GM20000 (cell line): ENCODE measurements at places on chromosomes 16 and 17.

DNA sequence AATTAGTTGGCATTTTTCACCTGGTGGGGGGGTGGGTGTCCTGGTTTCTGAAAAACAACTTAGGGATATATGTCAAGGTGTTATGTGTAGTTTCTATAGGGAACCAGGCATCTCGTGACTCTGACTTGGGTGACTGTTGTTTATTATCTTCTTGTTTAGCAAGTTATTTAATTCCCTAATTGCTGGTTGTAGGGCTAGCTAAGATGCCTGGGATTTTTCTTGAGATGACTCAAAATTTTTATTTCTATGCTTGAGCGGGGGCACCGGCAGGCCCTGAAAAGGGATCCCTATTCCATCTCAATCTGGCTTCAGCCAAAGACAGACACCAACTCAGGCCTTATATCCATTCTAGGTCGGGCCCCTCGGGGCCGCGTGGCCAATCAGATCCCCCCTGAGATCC is 3.2 kb downstream of the DPH1 start:
- no peak for DNase-seq

- DNase-seq: no peak
Measured at GRCh38 chr16:9374061-9374460, 282.6 kb downstream of the HAPSTR1 start.

- DNase-seq: no peak
Measured at GRCh38 chr17:66481271-66481670, 178.9 kb downstream of the PRKCA start.

- no peak for DNase-seq
Measured at GRCh38 chr16:57611706-57612105, 16.7 kb upstream of the ADGRG1 start.

GRCh38 chr16:53768167-53768566 is 64.2 kb downstream of the FTO start:
- DNase-seq: no peak

- DNase-seq: no peak
Measured at GRCh38 chr16:79703066-79703465, 102.5 kb upstream of the MAF start.

- DNase-seq: no peak
Measured at GRCh38 chr17:67452681-67453554, 75.8 kb downstream of the PITPNC1 start.

GRCh38 chr16:75227361-75228142 is 8.8 kb downstream of the CTRB1 start:
- no peak for DNase-seq

GRCh38 chr16:72836985-72837384 is 210.9 kb downstream of the ZFHX3 start:
- DNase-seq: no peak

DNA sequence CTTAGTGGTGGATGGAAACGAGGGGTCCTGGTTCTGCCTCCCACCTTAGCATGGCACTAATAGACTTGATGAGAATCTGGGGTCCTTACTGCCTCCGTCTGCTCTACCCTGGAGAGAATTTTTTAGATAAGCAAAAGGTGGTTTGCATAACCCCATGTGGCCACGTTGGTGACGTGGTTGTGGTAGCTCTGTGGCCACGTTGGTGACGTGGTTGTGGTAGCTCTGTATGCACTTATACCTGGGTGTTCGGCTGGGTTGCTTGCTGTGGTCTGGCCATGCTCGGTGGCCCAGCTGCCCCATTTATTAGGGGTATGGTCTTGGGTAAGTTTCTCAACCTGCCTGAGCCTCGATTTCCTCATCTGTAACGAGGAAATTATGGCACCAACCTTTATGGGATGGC is 13.0 kb downstream of the SPIRE2 start:
- peak; percentile 38 for DNase-seq

GRCh38 chr17:78125138-78125913 is 3.2 kb downstream of the TMC6 start:
- DNase-seq: no peak

- DNase-seq: peak; percentile 86
Measured at GRCh38 chr17:1629504-1630310, 1.1 kb upstream of the SLC43A2 start.

DNA sequence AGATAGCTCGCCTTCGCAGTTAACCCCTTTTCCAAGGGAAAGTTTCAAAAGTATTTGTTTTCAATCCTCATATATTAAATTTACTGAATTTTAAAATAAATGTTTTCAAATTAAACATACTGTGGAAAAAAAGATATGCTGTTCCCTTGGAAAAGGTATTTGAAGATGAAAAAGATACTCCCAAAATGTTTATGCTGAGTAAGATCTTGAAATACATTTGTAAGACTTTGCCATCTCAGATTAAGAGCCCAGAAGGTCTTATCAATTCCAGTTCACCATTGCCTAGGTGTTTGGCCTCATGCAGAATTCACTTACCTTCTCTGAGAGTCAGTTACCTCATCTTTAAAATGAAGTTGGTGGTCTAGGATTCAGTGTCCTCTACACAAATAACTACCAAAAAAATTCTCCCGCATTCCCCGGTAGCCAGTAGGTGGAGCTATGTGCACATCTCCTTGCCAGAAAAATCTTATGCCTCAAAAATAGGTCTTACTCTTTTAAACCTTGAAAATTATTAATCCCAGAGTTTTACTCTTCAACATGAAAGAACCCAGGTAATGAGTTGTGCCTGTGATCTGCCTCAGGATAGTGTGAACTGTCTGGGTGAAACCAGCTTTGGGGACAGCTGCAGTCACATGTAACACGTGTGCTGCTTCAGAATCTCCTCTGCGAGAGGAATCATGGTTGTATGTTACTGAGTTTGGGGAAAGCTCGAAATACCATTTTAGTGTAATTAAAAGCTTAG is 178.3 kb downstream of the MRTFB start:
- DNase-seq: peak; percentile 56

DNA sequence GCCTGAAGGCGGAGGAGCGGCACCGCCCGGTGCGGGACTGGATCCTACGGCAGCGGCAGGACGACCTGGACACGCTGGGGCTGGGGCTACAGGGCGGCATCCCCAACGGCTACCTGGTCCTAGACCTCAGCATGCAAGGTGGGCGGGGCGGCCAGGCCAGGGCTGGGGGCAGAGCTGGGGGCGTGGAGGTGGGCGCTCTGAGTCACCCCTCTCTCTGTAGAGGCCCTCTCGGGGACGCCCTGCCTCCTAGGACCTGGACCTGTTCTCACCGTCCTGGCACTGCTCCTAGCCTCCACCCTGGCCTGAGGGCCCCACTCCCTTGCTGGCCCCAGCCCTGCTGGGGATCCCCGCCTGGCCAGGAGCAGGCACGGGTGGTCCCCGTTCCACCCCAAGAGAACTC is 7.9 kb downstream of the MSLN start:
- DNase-seq: no peak

GRCh38 chr16:78563905-78564304 is 464.5 kb downstream of the WWOX start:
- DNase-seq: no peak

DNA sequence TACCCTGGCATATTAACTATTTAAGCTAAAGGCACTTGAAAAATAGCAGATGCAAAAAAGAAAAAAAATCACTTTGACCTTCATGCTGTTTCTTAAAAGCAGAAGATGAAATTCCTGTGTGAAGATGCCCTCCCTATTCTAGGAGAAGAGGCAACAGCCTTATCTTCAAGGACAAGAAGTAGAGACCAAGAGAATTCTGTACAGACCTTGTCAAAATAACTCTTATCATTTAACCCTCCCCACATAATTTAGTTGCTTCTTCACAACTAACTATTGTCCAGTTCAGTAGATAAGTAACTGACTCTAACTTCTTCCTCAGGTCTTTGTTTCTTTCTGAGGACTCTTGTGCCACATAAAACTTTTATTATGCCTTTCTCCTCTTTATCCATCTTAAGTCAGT is 72.0 kb upstream of the MARCHF10 start:
- DNase-seq: no peak

GRCh38 chr17:56793957-56794356 is 39.8 kb downstream of the C17orf67 start:
- no peak for DNase-seq

- no peak for DNase-seq
Measured at GRCh38 chr17:69535016-69535570, 120.6 kb downstream of the MAP2K6 start.

DNA sequence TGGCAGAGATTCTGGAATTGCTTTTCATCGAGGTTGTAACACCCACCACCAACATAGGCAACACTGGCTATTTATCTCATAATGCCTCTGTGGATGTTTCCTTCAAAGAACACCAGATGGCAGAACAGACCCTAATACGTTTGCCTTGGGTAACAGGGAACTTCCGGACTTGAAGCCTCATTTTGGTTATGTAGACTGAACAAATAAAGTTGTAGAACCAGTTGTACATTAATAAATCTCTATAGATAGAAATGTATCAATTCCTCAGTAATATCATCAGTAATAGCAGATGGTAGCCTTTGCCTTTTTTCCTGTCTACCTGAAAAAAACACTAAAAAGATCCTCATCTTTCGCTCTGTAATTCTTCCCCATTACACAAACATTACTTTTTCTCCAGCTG is 25.9 kb upstream of the APOH start:
- DNase-seq: peak; percentile 42
